ENCODE measurements at places on chromosomes 6 and 20. TPM values are rescaled to one million over a fixed set of nuclear protein-coding genes. Genes with fewer than 3 reads are reported as not detected.

GRCh38 chr6:150314230-150315188 lies 54.3 kb upstream of the IYD start:
- H3K4me3 ChIP-seq = no peak overlapping the region
- peaks cover 2% of the 10 kb centered on the region for H3K27me3 ChIP-seq
- H3K36me3 ChIP-seq = no peaks in the 10 kb centered on the region
- no peak overlapping the region for H3K27ac ChIP-seq
- H3K4me1 ChIP-seq = no peaks in the 10 kb centered on the region

DNA sequence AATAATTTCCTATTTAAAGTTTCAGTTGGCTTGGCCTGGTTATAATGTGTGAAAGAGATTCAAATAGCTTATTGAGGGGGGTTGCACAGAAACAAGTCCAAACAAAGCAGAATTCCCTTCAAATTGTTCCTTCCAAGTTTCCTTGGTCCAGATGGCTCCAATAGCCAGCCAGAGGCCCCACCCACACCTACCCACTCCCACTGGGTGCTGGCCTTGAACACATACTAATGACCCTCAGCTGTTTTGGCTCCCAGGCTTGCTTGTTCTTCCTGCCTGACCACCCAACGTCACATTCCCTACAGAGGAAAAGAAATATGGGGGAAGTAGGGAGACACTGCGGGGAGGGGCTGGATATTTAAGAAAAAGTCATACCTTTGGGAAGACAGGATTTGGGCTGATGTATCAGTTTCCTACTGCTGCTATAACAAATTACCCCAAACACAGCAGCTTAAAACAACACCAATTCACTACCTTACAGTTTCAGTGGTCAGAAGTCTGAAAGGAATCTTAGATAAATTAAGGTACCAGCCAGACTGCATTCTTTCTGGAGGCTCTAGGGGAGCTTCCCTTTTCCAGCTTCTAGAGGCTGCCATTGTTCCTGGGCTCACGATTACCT lies 95.7 kb downstream of the COL21A1 start:
- no peak overlapping the region for H3K27ac ChIP-seq
- DNase-seq = no peak
- no peak overlapping the region for H3K4me3 ChIP-seq
- no peaks in the 10 kb centered on the region for H3K27me3 ChIP-seq
- no peaks in the 10 kb centered on the region for H3K36me3 ChIP-seq
- no peaks in the 10 kb centered on the region for H3K4me1 ChIP-seq

The CDYL gene
- total RNA-seq = 56.0 TPM

DNA sequence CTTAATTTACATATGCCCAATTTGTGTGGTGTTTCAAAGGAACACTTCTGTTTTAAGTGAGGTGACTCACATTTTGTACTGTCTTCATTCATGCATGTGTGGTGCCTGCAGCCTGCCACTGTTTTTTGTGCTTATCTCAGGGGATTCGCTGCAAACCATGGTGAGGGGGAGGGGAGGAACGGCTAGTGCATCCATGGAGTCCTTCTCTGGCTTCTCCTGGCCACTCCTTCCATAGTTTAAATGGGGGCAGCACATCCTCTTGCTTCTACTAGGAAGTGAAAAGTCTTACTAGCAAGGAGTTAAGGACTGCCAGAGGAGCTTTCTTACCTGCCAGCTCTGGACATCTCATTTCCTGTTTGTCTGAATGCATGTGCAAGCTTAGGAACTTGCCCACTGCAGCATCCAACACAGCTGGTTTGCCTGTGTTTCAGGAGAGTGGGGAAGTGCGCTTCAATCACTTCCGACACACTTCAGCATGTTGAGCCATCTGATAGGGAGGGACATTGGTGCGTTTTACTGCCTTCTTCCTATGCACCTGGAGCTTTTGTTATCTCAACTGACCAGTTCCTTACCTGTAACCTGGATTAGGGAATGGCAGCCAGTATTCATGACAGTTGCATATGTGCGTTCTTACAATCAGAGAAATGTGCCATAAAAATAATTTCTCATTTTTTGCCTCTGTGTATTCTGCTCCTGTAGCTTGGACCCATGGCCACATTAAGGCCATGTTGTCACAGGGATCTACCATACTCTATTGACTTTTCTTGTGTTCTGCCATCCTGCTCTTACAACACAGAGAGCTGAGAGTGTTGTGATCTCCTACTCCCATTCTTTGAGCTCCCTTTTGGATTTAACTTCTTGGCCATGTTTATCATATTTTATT lies 211.3 kb downstream of the ARID1B start:
- no peak overlapping the region for H3K27ac ChIP-seq
- no peak for DNase-seq
- peaks cover 5% of the 10 kb centered on the region for H3K4me1 ChIP-seq
- no peaks in the 10 kb centered on the region for H3K27me3 ChIP-seq
- H3K4me3 ChIP-seq = no peak overlapping the region
- H3K36me3 ChIP-seq = no peaks in the 10 kb centered on the region

GRCh38 chr6:45714741-45715507 lies 300.7 kb downstream of the CLIC5 start:
- H3K27me3 ChIP-seq = no peaks in the 10 kb centered on the region
- peaks cover 9% of the 10 kb centered on the region for H3K4me1 ChIP-seq
- H3K36me3 ChIP-seq = no peaks in the 10 kb centered on the region
- H3K4me3 ChIP-seq = no peak overlapping the region
- H3K27ac ChIP-seq = no peak overlapping the region

- H3K4me3 ChIP-seq = no peak overlapping the region
- no peak overlapping the region for H3K27ac ChIP-seq
- H3K27me3 ChIP-seq = no peaks in the 10 kb centered on the region
- no peak for DNase-seq
- H3K36me3 ChIP-seq = no peaks in the 10 kb centered on the region
These were observed 279.5 kb upstream of the RNF217 start for GRCh38 chr6:124682751-124683150.

The SLC25A27 gene
- total RNA-seq = 1.8 TPM

DNA sequence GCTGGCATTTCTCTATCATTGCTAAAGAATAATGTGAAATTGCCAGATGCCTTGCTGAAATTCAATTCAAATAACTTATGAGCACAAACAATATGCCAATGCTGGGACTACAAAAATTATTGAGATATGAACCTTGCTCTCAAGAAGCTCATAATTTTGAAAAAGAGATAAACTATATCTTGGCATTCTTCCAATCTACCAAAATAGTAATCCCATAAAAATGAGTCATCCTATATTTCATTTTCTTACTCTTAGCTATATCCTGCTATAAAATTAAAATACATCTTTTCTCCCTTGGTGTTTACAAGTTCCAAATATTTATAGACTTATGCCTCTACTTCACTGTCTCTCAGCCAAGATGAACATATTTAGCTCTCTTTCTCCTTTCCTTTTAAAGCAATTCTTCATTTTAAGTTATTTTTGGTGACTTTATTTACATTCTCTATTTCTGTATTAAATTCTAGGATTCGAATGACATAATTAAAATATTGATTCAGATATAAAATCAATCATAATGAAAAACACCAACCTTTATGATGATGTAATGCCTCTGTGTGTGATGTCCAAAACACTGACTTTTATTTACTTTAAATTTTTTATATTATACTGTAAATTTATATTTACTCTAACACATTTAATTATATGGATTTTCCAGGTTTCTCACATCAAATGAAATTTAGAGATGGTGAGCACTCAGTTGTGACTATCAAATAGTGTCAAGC lies 152.6 kb downstream of the CDK19 start:
- no peak overlapping the region for H3K27ac ChIP-seq
- no peak overlapping the region for H3K4me3 ChIP-seq
- peaks cover 11% of the 10 kb centered on the region for H3K36me3 ChIP-seq

The GPR63 gene
- total RNA-seq = 0.71 TPM

- H3K4me3 ChIP-seq = peak within 1 kb of the TSS; percentile 97
- H3K27me3 ChIP-seq = no peaks in the 10 kb centered on the region
- no peaks in the 10 kb centered on the region for H3K4me1 ChIP-seq
- DNase-seq = peak; percentile 96
- H3K36me3 ChIP-seq = peaks cover 1% of the 10 kb centered on the region
- H3K27ac ChIP-seq = peak within 1 kb of the TSS; percentile 96
These were observed at the start of gene TFB1M for GRCh38 chr6:155314092-155314772. TSS of gene TFB1M (minus strand) at chr6:155314484. CDS start at chr6:155314428, 56 bp downstream.
